ENCODE measurements at places on chromosomes 1 and 21.

GRCh38 chr1:99685516-99686180, 39.7 kb downstream of the PALMD start:
- DNase-seq, result no peak

- DNase-seq, result peak; percentile 26
Measured at GRCh38 chr1:97137862-97138514, 416.4 kb downstream of the PTBP2 start.

DNA sequence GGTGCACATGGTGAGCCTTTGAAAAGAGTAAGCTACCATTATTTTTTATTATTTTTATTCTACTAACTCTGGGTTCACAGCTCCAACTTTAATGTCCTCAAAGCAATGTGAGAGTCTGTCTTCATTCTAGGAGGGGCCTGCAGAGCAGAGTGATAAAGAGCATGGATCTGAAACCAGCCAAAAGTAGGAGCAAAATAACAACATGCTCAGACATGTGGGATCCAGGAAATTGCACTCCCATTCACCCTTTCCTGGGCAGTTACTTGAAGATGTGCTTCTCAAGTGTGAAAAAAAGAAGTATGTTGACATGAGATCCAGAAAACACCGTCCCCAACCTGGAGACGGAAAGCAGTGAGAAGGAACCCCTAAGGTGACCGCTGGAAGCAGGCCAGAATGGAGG, 8.7 kb upstream of the LIN28A start:
- DNase-seq, result no peak

DNA sequence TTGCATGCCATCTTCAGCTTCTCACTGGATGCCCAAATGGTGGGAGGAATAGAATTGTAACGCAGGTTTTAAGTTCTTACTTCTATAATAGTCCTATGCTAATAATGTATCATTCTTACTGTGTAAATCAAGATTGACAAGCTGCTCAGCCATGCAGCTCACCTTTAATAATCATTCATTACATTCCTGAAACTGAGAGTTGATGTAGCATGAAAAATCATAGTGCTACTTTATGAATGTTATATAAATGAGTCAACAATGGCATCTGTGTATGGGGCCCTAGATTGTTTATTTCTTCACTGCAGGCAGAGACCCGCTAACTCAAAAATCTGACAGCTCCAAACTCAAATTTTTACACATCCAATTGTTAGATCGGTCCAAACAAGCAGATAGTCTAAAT, 34.4 kb downstream of the FH start:
- DNase-seq, result no peak

DNA sequence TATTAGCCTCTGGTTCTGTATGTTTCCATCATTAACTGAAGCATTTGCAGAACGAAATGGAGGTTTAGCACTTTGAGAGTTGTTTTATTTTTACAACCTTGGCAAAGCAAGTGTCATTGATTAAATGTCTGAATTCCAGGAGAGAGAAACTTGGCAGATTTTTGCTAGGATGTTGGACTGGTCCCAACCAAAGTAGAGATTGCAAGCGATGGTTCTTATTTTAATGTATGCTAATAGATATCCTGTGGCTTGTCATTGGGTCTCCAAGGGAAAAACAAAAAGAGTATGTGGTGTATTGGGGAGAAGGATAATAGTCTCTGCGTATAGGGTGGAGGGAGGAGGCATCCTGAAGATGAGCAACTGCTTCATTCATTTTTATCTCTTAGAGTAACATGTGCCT, 457.2 kb upstream of the RUNX1 start:
- no peak for DNase-seq

DNA sequence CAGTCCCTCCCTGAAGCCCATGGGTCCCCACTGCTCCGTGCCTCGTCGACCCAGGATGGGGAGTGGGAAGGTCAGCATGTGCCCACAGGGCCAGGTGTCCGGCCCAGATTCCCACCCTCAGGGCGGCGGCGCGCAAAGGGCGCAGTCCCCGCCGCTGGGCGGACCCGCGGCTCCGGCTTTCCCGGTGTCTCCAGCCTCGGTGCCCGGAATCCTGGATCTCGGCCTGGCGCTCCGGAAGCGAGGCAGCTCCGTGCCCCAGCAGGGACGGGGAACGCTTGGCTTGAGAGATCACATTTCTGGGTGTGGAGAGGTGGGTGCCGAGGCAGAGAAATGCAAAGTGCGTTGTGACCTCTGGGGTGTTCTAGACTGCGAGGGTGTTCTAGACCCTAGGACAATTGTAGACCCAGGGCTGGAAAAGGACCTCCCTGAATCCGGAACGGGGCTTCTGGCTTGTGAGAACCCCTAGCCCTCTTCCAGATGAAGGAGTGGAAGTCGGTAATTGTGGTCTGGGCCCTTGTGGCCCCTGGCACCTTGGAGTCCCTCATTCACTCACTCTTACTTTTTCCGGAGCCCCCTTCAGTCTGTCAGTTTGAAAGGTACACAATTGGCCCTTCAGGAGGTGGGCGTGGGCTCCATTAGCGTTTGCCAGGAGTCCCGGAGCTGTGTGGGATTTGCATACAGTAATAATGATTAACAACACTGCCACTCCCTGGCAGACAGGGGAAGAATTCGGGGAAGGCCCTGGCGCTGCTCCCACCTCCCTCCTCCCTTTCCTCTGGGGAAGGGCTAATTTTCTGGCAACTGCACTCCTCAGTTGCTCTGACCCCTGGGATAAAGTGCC, 1.6 kb upstream of the KCND3 start:
- DNase-seq, result no peak

- DNase-seq, result no peak
Measured at GRCh38 chr1:40742363-40743061, 41.1 kb upstream of the KCNQ4 start.

DNA sequence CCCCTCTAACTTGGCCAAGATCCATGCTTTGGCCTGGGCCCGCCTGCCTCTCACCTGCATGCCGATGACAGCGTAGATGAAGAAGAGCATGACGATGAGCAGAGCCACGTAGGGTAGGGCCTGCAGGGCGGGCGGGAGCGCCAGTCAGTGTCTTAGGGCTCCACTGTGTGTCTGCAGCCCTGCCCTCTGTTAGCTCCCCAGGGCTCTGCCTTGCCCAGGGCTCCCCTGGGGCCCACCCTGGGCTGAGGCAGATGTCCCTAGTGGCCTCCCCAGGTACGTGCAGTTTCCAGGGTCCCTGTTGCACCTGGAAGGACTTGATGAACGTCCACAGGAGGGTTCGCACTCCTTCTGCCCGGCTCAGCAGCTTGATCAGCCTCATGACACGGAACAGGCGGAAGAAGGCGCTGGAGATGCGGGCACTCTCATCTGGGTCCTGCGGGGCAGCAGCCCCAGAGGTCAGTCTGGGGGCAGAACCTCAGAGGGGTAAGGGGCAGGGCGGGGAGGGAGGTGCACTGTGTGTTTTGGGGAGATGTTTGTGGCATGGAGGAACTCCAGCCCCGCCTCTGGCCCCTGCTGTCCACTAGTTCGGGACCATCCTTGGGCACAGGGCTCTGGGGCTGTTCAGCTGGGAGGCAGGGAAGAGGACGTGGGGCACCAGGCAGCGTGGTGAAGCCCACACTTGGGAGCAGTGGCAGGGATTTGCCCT, 29.8 kb upstream of the KIF21B start:
- no peak for DNase-seq

DNA sequence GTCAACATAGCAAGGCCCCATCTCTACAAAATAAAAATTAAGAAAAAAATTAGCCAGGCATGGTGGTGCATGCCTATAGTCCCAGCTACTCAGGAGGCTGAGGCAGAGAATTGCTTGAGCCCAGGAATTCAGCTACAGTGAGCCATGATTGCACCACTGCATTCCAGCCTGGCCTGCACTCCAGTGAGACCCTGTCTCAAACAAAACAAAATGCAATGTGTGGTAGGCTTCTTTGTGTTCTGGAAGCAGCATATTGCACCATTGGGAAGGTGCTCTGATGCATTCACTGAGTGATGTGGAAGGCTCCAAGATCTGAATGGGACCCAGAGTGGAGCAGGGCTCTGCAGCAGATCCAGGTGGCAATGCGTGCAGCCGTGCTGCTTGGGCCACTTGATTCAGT, 99.6 kb upstream of the COG2 start:
- no peak for DNase-seq

DNA sequence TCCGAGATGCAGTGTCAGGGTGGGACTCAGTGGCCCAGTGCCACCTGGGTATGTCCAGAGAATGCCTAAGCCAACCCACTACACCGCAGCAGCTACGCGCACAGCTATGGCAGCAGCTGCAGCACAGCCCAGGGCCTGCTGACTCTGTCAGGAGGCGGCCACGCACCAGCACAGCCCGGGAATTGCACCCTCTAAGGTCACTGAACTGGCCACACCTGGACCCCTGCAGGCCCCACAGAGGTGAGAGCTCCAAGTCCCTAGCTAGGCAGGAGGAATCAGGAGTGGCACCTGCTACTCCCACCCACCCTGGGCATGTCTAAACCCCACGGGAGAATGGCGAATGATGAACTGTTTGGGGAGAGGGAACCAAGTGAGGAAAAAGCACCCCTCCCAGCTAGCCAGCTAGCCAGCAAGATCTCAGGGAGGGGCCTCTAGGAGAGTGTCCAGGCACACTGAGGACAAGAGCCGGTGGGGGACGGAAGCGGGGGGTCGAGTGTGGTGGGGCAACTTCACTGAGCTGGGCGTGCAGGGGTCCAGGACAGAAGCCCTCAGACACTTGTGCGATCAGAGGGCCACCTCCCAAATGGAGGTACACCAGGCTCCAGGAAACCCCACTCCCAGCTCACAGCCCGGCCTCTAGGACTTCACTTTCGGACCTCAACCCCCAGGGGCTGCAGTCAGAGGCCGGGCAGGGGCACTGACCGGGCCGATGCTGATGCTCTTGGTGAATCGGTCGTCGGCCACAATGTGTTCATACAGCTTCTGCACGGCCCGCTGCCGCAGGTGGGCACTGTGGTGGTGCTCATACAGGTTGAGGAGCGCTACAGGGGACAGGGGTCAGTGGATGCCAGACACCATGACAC, 13.9 kb downstream of the LSS start:
- DNase-seq, result no peak

- DNase-seq, result no peak
Measured at GRCh38 chr1:15621975-15622374, 4.7 kb downstream of the DDI2 start.

DNA sequence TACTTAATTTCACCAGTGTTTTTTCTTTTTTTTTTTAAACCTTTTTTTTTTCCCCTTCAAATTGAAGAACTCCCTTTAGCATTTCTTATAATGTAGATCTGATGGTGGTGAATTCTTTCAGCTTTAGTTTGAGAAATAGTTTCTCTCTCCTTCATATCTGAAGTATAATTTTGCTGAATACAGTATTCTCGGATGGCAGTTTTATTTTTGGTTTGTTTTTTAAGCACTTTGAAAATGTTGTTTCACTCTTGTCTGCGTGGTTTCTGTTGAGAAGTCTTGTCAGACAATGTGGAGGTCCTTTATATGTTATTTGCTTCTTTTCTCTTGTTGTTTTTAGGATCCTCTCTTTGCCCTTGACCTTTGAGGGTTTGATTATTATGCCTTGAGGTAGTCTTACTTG, 135.1 kb downstream of the RPS6KC1 start:
- peak; percentile 4 for DNase-seq

DNA sequence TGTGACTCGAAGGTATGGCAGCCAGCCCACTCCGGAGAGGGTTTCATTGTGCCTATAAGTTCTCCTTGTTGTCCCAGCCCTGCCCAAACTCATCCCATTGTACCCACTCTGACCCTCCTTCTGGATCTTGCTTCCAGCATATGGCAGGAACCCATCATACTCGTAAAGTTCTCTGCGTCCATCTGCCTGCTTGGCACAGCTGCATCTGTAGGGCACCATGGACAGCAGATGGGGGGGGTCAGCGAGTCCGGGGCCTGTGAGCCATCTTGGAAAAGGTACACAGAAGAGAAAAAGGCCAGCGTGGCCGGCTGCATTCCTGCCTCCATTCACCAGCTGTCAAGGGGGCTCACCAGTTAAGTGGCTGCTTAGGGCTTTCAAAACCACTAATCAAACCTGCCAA, 94.9 kb upstream of the IGSF21 start:
- no peak for DNase-seq

DNA sequence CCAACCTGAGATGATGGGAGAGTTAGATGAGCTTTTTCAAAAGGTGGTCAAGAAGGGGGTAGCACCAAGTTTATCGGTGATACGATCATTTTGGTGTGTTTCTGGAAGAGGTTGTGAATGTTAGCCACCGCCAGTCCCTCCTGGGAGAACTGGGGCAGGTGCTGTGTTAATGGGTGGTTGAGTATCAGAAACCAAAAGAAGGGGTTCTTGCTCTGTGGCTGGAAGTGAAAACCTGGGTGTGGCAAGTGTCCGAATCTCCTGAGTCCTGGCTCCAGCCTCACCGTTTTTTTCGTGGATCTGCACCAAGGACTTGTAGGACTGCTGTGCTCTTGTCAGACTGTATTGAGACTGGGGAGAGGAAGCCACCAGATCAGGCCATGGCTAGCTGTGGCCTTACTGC, 7.8 kb downstream of the UBE2Q1 start:
- DNase-seq, result no peak

- DNase-seq, result no peak
Measured at GRCh38 chr1:187920976-187921375, 1092.2 kb downstream of the PLA2G4A start.

GRCh38 chr1:89888480-89889322, 67.9 kb downstream of the LRRC8D start:
- no peak for DNase-seq

DNA sequence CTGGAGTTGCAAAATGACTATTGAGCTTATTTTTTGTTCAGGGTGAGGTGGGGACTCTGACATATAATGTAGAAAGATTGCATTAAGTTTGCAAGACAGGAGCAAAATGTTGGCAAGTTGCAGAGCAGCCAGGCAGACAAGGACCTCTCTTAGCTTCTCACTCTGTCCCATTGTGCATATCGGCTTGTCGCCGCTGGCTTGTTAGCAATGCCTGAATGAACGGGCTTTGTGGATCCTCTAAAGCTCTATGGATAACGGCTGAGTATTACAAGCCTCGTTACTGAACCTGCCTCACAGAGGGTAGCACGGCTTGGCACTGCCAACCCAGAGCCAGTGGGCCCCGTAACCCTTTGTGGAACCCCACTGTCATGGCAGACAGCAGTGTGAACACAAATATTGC, 68.4 kb downstream of the TNR start:
- no peak for DNase-seq

- DNase-seq, result no peak
Measured at GRCh38 chr1:37040773-37041172, 6.5 kb upstream of the GRIK3 start.
